ENCODE measurements at places on chromosomes 2 and 18. TPM values are rescaled to one million over a fixed set of nuclear protein-coding genes. Genes with fewer than 3 reads are reported as not detected.
A peak's percentile ranks its signal among the peaks of the same experiment; 100 is the strongest.

- no peak for DNase-seq
Measured at GRCh38 chr18:50441016-50441415, 66.2 kb downstream of the SKA1 start.

DNA sequence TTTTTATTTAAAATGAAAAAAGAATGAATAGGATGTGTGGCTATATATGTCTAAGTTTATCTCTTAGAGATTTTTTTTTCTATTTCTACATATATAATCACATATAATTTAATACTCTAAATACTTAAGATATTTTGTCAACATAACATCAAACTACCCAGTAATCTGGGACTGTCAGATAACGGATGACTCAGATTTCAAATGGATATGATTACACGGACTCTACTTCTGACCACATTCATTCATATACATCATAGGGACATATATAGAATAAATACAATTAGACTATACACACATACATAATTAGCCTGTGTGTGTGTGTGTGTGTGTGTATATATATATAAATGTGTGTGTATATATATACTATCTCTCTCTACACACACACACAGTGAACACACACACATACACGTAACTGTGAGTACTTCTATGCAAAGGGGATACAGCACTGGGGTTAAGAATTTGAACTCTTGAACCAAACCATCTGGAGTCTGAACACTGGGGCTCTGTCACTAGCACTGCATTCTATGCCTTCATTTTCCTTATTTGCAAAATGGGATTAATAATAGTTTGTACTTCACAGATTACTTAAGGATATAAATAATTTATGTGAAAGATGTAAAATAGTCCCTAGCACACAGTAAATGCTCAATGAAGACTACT lies 59.5 kb downstream of the CHN1 start:
- DNase-seq = no peak

DNA sequence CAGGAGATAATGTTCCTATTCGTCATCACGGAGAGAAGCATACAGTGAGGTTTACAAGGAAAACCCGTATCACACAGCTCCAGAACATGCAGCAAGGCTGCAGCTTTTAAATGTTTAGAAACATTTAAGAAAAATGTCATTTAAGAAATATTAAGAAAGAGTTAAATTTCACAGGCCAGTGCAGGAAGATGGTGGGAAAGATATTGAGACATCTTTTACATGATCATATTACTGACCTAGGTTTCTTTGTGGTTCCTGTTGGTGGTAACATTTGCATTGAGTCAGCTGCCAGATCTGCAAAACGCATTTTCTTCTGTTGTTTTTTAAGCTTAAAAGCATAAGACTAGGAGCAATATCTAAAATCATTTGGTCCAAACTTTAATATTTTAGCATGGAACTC lies 44.9 kb downstream of the CPO start:
- DNase-seq = no peak

DNA sequence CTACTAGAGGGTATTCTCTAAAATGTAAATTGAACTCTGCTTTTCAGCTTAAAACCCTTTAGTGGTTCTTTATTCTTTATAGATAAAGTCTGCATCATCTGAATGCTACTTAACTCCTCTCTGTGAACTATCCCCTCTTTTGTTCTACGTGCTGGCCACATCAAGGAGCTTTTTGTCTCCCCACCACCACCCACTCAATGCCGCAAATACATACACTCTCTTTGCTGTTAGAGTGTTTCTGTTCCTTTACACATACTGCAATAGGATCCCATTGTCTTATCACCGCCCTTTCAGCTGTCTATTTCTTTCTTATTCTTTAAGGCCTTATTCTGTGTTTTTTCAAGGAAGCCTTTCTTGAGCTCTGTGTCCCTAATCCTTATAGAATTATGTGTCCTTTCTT lies 83.3 kb downstream of the EML4 start:
- peak; percentile 46 for DNase-seq

- DNase-seq = no peak
Measured at GRCh38 chr2:27925766-27926472, 35.4 kb downstream of the BABAM2 start.

DNA sequence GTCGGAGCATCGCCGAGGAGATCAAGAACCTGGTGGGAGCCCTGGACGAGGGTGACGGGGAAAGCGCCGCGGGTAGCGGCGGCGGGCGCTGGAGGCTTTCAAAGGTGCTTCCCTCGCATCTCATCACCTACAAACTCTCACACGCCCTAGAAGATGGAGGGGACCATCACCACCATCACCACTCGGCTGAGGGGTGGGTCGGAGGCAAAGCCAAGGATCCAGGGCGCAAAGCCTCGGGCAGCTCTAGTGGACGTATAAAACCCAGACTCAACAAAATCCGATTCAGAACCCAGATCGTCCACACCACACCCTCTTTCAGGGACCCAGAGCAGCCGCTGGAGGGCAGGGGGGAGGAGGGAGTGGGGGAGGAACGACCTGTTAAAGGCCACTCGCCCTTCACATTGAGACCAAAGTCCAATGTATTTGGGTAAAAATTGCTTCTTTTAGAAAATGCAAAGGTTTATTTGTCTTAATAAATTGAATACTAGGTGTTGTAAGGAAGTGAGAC lies 1.5 kb downstream of the SOWAHC start:
- no peak for DNase-seq

GRCh38 chr18:46416706-46417638 lies 240.0 kb downstream of the LOXHD1 start:
- DNase-seq = no peak

DNA sequence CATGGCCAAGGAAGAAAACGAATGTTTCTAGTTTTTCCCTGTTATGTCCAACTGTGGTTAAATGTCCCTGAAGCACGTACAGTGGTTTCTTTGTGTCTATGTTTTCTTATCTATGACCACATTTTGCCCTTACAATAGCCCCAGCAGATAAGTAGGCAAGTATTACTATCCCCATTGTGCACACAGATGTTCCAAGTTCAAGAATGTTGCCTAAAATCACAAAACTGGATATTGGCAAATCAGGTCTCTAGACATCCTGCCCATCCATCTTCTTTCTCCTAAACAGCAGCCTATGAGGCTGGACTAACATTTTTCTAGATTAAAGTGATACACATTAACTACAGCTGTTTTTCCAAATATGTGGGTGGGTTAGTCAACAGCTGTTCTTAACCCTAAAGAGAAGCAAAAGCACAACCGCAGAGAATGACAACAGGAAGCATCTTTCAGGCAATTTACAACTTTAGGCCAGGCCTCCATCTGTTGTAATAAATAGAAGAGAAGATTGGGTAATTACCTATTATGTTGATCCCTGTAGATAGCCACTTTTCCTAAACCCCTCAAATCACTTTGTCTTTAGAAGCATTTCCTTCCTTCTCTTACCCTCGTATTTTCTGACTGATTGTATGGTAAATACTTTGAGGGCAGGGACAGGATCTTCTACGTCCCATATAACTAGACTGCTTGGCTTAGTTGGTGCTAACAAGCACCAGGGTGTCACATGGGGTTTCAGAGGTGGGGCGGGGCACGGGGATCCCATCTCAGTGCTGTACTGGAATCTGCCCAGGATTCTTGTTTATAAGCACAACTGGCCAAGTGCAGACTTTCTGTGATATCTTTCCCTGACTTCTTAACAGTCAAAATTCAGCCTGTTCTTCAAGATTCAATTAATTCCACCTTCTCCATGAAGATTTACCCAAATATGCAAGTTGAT lies 132.1 kb upstream of the SETBP1 start:
- DNase-seq = no peak

- peak; percentile 56 for DNase-seq
Measured at GRCh38 chr2:200860092-200860795, 4.2 kb downstream of the CLK1 start.

DNA sequence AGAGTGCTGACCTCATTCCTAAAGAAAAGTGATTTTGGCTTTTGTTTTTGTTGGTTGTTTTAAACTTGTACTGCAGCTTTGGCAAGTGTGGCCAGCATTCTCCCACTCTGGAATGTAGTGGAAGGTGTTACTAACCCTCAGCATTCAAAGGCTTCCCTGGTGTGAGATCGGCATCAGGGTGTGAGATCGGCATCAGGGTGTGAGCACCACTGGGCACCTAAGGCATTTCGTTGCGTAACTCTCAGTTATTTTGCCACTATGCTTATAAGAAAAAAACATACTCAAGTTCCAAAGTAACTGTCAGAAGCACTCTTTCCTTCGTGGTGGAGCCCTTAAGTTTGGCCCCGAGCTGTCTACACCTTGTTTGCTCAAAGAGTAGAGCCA lies 1.7 kb downstream of the CYBRD1 start:
- DNase-seq = no peak

- no peak for DNase-seq
Measured at GRCh38 chr2:17788773-17789172, 27.5 kb upstream of the MSGN1 start.

DNA sequence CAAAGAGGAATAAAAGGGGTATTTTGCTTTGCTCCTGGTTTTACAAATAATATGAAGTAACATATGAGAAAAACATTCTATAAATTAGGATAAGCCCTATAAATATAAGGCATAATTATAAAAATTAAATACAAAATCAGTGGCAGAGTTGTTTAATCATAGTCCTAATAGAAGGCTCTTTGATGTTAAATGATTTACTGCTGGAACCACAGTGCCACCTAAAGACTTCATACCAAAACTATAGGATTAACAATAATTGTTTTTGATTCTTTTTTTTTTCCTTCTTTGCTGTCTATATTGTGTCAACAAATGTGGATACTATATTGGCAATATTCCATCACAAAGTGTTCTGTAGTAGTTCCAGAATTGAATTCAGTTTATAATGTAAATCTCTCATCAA lies 837.7 kb upstream of the SLC39A10 start:
- no peak for DNase-seq

- no peak for DNase-seq
Measured at GRCh38 chr2:83068714-83069113, 1390.4 kb downstream of the SUCLG1 start.

GRCh38 chr18:24230766-24231165 lies 91.9 kb downstream of the CABYR start:
- no peak for DNase-seq

DNA sequence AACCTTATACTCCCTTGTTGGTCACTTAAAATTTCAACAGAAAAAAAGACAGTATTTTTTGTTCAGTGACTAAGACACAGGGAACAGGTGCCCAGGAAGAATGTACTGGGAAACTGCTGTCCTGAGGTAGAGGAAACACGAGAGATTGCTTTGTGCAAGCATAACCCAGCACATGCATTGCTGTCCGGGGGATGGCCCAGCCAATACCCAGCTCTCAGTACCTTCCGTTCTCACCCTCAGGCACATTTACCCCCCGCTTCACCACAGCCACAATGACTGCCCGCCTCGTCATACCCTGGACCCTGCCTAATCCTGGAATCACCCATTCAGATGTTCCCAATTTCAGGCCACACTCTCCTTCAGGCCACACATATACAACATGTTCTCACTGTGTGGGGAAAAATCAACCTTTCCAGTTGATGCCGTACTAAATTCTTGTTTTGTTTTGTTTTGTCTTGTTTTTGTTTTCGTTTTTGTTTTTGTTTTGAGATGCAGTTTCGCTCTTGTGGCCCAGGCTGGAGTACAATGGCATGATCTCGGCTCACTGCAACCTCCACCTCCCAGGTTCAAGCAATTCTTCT lies 140.7 kb downstream of the ESCO1 start:
- no peak for DNase-seq

DNA sequence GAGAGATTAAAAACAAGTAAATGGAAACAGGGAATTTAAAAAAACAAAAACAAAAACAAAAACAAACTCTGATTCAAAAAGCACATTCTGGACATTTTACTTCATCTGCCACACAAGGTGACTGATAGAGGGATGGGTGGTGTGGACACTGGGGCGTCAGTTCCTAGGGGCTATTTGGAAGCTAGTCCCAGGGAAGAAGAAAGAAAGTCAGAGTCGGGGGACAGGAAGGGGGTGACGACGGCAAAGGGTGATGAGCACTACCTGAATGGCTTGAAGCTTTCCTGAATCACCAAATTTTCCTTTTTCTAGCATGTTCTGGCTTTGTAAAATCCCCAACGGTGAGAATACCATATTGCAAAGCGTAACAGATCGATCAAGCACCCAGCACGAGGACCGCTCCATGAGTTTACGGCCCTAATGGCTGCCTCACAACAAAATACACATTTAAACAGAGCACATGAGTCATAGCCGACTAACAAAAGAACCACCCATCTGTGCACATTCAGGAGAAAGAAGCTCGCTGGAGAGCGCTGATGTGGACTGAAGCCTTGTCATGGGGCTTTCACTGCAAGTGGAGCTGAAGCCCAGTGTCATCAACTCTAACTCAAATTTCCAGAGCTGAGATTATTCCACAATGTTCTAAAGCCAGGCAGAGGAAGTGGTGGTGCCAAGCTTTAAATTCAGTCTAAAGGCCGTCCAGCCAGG lies 178.9 kb downstream of the LNPK start:
- DNase-seq = no peak

- DNase-seq = no peak
Measured at GRCh38 chr2:65939687-65940086, 495.2 kb upstream of the MEIS1 start.

Gene ADRA2B
- 0.30 TPM for total RNA-seq

Gene POLE4
- 59.9 TPM for total RNA-seq

Gene INPP5D
- total RNA-seq = 38.7 TPM

Gene VIT
- not detected for total RNA-seq

Gene CCBE1
- total RNA-seq = not detected

Gene KYNU
- total RNA-seq = not detected

Gene MRO
- not detected for total RNA-seq

Gene ARL4C
- total RNA-seq = 65.1 TPM

Gene PLEKHA3
- total RNA-seq = 24.9 TPM

Gene TMEFF2
- total RNA-seq = not detected

Gene CXCR2
- total RNA-seq = 1.2 TPM

Measured in activated naive CD8-positive, alpha-beta T cell treated with anti-CD3 and anti-CD28 coated beads for 36 hours (primary cell).